Renal cortex interstitium (tissue), 15 donors: ENCODE measurements at places on chromosomes 7 and 10.

DNA sequence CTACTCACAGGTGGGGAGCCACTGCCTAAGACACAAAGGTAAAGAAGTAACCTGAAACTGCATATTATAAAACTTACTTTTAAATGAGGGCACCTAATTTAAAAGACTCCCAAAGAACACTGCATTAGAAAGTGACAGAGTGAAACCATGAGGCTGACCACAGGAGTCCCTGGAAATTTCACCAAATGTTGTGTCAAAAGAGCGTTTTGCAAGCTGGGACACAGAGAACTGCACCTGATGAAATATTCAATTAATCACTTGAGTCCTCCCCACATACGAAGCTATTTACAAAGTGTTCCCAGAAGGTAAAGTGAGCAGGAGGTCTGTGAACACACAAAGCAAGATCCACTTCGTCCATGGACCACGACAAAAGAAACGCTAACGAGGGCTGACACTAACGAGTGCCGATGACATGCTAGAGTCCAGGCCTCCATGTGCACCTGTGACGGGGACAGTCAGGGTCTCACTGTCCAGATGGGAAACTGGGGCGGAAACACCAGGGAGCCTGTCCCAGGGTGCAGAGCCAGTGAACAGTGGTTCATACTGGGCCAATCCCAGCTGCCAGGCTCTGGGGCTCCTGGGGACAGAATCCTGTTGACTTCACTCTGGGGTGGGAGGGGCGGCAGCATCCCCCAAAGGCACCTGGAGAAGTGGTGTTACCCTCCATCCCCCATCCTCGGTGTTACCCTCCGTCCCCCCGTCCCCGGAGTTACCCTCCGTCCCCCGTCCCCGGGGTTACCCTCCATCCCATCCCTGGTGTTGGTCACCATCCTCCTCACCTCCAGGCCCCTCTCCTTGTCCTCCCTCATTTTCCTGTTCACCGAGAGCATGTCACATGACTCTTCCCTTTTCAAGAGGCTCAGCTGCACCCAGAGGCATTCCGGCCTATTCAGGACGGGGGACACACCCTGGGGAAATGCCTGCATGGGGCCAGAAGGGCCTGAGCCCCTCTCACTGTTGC is 63.4 kb downstream of the DIP2C start:
- DNase-seq, result no peak

DNA sequence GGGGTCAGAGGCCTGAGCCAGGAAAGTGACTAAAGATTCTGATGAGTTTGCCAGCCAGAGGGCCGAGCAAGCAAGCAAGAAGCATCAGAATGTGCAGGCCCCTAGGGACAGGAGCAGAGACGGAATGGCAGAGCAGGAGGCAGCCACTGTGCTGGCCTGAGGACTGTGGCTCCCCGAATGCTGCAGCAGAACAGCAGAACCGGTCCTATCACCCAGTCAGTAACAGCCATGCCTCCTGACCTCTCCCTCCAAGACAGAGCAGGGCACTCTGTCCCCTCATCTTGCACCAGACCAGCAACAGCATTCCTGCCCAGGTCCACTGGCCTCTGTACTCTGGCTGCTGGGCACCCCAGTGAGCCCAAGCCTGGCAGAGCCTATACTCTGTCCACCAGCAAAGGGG is 85.9 kb downstream of the ARHGAP22 start:
- DNase-seq, result no peak

DNA sequence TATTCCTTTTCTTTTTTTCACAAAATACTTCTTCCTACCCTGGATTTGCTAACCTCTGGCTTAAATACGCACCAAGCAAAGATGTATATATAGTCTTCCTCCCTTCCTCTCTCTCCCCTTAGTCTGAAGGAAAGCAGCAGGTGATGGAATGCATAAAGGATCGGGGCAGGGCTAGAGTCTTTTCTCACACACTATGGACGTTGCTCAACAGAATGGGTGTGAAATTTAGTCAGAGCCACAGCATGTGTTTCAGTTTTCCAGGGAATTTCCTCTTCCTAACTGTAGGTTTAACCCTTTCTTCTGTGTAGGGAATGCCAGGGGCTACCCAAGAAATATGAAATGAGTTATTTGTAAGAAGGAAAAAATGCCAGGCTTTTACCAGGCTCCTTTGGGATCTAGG is 71.4 kb upstream of the NFKB2 start:
- DNase-seq, result no peak

- DNase-seq, result no peak
These were observed 9.8 kb upstream of the SEMA3D start for GRCh38 chr7:85196696-85197095.

- DNase-seq, result no peak
These were observed 55.2 kb downstream of the EGFR start for GRCh38 chr7:55073976-55074528.

DNA sequence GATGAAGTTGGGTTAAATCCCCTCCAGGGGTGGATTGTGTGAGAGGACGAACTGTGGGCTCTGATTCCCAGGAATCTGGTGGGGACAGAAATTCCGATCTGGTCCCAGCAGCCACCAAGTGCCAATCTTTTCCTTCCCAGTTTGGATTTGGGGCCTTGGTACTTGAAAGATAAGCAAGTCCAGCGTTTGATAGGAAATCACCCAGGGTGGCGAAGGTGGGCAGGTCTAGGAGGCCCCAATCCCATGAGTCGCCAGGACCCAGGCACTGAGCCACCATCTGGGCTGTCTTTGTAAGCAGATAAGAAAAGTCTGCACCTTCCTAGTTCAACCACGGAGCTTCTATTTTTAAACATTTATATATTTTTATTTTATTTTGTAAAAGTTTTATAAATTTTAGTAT is 122.6 kb upstream of the LSM8 start:
- no peak for DNase-seq

DNA sequence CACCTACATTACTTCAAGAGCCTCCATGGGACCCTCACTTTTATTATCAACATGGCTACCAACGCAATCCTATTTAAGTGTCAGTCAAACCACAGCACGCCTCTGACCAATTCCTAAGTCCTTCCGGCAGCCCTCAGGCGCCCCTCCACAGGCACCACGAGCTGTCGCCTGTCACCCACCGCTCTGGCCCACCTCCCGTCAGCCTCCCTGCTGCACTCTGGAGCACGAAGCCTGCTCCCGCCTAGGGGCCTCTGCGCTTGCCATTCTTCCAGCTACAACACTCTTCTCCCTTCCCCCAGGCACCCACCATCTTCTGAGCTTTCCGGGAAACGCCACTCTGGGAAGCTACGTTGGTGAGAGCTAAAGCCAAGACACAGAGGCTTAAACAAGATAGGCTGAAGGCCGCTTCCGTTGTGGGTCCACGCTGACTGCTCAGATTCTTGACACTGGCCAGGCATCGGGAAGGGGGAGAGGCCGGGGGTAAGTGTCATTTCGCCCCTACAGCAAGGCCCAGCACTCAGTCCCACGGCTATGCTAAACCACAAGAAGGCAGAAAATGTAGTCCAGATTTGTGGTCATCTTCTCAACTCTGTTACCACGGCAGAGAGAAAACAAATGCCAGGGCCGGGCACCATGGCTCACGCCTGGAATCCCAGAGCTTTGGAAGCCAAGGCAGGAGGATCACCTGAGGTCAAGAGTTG is 56.7 kb downstream of the GNA12 start:
- DNase-seq, result no peak

GRCh38 chr10:129090618-129091366 is 376.2 kb upstream of the MGMT start:
- DNase-seq, result no peak

GRCh38 chr7:39027491-39027890 is 49.8 kb downstream of the POU6F2 start:
- DNase-seq, result no peak

DNA sequence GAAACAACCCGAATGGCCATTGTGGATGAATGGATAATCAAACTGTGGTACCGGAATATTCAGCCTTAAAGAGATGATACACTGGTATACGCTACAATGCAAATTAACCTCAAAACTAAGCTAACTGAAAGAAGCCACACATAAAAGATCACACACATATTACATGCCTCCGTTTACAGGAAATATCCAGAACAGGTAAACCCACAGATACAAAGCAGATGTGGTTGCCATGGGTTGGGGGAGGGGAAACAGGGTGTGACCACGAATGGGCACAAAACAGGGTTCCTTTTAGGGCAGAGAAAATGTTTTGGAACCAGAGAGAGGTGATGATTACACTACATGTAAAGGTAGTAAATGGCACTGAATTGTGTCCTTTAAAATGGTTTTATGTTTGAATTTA is 16.6 kb downstream of the ESYT2 start:
- no peak for DNase-seq

DNA sequence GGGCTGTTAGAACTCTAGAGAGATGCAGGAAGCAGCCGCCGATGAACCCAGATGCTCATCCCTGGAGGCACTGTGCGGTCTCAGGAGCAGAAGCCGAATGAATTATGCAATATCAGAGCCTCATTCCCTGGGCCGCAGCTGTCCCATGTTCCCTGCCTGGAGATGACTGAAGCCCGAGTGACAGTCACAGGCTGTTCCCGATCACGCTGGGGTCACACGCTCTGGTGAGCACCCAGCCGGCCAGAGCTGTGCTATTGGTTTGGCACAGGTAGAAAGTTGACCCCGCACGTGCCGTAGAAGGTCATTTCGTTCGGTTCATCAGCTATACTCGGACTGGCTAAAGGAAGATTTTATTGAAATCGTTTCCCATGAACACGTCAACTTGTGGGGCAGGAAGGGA is 140.5 kb upstream of the SH2B2 start:
- DNase-seq, result no peak

DNA sequence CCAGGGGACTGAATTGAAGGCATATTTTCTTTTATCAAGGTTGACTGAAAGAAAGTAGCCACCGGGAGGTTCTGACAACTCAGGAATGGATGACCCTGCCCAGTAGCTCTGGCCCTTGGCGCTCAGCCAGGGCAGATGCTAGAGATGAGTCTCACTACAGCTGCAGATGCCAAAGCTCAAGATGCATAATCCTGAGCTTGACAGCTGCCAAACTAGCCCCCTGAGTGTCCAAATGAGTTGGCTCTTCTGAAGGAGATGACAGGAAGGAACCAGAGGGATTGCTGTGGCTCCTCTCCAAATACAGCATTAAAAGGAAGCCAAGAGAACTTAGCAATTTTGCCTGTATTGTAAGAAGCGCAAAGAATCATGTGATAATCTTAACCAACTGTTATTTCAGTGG is 78.4 kb downstream of the NXPH1 start:
- no peak for DNase-seq

GRCh38 chr7:116669769-116670168 is 2.2 kb upstream of the MET start:
- DNase-seq, result no peak

GRCh38 chr7:66758950-66759628 is 18.6 kb downstream of the RABGEF1 start:
- no peak for DNase-seq

- no peak for DNase-seq
These were observed 31.8 kb upstream of the IL15RA start for GRCh38 chr10:6009150-6009549.

DNA sequence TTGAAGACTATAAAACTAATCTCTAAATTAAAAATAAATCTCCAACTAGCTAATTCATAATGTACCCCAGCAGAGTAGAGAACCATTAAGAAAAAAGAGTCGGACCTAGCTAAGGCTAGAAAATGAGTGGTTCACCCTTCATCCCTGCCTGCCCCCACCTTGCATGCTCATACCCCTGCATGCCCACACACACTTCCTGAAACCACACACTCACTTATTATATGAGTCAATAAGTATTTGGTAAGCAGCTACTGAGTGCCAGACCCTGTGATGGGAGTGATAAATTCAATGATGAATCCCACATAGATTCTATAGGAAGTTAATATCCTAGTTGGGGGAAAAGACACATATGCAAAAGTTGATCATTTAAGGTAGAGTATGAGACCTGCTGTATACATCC is 152.9 kb upstream of the INHBA start:
- no peak for DNase-seq

- no peak for DNase-seq
These were observed 304.9 kb downstream of the SUGCT start for GRCh38 chr7:40439686-40440085.

GRCh38 chr10:121684276-121684675 is 86.0 kb upstream of the FGFR2 start:
- DNase-seq, result no peak

DNA sequence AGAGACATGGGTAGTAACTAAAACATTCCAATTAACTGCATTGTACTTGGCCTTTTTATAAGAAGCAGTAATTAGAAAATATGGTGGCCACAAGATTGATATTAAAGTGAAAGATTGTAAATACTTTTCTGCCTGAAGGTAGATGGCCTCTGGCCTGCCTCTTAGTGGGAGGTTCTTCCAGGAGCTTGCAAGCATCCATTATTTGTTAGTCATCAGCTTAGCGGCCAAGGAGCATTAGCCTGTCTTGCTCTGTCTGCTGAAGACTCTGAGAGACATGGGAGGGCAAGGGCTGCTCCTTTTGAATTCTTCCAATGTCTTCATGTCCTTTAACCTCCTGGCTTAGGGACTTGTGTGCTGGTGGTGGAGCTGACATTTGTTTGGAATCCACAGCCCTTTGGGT is 80.4 kb downstream of the TCF7L2 start:
- DNase-seq, result no peak

DNA sequence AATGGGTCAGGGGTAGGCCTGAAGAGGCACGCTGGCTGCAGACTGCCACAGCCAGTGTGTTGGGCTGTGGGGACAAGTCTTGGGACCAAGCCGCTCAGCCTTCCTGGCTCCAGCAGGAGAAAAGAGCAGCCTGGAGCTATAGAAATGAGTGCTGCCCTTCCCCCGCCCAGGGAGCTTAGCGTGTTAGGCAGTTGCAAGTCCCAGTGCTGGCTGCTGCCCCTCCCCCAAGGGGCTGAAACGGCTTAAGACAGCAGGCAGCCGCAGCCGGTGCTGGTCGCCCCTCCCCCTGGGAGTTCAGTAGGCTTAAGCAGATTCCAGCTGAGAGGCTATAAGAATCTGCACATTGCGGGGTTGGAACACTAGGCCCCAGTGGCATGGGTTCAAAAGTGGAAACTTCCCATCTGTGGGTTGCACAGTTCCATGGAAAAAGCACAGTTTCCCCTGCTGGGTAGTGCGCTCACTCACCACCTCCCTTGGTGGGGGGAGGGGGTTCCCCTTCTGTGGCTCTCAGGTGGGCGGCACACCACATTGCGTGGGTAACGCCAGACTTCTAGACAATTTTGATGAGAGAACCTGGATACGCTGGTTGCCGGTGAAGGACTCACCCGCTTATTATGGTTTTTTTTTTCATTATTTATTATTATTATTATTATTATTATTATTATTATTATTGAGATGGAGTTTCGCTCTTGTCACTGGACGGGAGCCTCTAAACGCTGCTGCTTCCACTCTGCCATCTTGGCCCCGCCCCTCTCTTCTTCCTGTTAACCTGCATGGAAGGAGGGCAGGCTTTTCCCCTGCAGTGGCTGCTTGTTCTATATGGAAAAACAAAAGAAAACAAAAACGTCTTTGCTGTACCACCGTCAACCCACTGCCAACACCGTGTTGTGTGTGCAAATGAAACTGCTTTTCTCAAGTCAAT is 151.1 kb downstream of the CXCL12 start:
- peak; percentile 89 for DNase-seq
